Hair follicular keratinocyte (primary cell): ENCODE measurements at places on chromosomes 3 and 15. TPM values are rescaled to one million over a fixed set of nuclear protein-coding genes. Genes with fewer than 3 reads are reported as not detected.

The HEXA gene
- 58.7 and 70.4 TPM in 2 replicates for total RNA-seq

The CLDN11 gene
- total RNA-seq: 3.4 and 5.1 TPM in 2 replicates

The TGM5 gene
- 0.16 TPM in 1 of 2 replicates, not detected in the other for total RNA-seq

The NR2E3 gene
- total RNA-seq: not detected in 2 replicates

The C2CD4A gene
- total RNA-seq: not detected in 2 replicates

The SNTN gene
- total RNA-seq: not detected in 2 replicates

The IL17RD gene
- 1.1 and 1.3 TPM in 2 replicates for total RNA-seq
